ENCODE measurements at places on chromosomes 7 and 10.

DNA sequence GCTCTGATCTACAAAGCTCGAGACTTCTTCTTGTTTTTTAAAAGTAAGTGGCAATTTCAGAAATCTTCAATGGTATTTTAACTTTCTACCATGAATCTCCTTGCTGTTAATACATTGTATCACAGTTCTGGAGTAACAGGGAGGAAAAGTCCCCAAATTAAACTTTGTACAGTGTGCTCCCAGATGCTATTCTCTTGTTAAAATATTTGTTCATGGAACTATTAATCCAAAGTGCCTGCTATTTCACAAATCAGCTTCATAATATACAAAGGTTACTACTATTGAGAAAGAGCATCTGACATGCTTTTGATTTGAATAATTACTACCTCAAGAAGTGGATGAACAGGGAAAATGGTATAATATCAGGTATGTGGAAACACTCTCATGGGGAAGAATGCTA is 36.6 kb downstream of the SIRT1 start:
- DNase-seq = no peak

DNA sequence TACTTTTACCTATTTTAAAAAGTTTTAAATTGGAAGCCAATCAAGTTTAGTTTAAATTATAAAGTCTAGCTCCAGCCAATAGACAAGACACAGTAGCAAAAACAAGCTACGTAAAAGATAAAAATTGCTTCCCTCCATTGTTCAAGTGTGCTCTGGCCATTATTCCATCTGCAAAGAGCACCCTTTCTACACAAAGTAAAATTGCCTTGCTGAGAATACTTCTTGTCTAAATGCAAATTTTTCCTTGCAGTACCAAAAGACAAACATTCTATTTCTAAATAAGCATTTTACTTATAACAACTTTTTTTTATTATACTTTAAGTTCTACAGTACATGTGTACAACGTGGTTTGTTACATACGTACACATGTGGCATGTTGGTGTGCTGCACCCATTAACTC is 75.9 kb upstream of the ZNF746 start:
- DNase-seq = no peak

DNA sequence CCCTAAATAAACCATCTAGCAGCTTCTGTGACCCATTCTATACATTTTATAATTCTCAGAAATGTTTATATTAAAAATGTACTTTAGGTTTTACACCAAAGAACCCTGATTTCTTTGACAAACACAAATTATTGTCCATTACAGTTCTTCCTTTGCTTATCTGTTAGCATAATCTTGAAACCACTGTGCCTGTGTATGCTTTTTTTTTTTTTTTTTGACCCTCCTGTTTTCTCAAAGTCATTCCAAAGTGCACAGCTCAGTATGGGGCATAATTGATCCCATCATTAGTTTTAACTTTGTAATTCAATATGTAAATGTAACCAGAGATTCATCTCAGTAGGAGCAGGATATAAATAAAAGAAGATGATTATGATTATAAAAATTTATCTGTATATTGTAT is 229.3 kb downstream of the DGKB start:
- no peak for DNase-seq

DNA sequence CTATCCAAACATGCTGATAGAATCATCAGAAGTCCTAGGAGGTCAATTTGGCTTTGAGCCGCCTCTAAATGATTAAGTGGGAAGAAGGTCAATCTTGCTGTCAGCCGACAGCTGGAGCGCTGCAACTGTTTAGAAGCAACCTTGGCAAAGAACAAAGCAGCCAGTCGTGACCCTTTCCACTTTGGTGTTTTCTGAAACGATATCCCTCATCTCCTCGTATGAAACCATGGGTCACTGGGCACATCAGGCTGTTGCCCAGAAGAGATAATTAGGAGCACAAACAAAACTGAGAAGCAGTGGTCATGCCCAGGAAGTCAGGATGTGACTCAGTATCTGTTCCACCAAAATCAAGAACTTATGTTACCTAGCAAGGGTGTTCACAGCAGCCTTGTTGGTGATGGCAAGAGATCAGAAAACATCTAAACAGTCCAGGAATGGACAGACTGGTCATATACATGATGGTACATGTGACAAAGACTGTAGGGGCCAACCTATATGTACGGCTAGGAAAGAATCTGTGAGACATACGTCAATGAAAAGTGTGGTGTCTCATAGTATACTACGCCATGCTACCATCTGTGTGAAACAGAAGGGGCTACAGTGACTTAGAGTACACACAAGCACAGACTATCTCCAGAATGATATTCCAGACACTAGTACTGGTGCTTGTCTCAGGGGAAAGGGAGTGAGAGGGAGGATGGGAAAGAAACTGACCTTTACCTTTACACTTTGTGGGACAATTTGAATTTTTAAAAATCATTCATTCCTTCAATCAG is 22.4 kb downstream of the STN1 start:
- no peak for DNase-seq

- no peak for DNase-seq
These were observed 61.1 kb upstream of the NPSR1 start for GRCh38 chr7:34596887-34597286.

GRCh38 chr7:150685219-150686029 is at the start of gene GIMAP2:
Gene GIMAP2, plus strand, starts transcription at chr7:150685706. Its CDS starts 1,354 bp downstream, at chr7:150687060.
- no peak for DNase-seq

DNA sequence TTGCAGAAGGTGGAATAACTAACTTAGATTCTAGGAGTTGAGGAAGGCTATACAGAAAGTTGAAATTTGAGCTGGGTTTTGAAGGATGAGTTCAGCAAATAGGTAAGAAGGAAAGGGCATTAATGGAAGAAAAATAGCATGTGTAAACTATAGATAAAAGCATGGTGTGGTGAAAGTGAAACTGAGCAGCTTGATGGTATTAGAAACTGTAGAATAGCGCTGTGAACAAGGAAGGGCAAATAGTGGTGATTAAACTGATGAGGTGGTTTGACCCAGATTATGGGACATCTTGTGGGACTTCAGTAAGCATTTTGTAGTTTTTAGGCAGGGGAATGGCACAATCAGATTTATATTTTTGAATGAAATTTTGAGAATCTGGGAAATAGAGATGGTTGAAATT is 90.5 kb downstream of the EXOC6 start:
- DNase-seq = no peak

- DNase-seq = no peak
These were observed 104.1 kb downstream of the PHF14 start for GRCh38 chr7:11077816-11078215.

- DNase-seq = no peak
These were observed 1.4 kb downstream of the LARP4B start for GRCh38 chr10:929960-930624.

Measured in epithelial cell of prostate (primary cell).